NCI-H748 treated with DMSO at 0.1 percent for 48 hours (cell line): ENCODE measurements at places on chromosomes 12 and 14.

GRCh38 chr12:101696251-101697196, 916 bp upstream of the CHPT1 start:
- no peak for DNase-seq

DNA sequence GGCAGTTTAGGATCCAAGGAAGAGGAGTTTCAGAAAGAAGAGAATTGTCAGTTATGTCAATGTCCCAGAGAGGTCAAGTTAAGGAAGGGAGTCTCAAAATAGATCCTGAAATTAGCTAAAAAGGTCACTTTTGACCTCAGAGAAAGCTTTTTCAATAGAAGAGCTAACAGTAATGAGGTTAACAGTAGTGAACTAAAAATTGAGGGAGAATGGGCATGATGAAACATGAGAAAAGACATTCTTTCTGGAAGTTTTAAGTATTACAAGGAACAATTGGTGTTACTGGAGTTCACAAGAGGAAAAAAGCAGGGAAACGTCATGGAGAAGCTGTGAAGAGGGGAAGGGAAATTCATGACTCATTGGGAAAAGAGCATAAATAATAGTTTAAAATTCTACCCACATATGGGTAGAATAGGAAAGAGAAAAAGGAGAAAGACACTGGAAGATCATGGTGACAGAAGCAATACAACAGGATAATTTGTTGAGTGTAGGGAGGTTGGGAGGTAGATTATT, 381.2 kb upstream of the FAR2 start:
- DNase-seq = no peak

DNA sequence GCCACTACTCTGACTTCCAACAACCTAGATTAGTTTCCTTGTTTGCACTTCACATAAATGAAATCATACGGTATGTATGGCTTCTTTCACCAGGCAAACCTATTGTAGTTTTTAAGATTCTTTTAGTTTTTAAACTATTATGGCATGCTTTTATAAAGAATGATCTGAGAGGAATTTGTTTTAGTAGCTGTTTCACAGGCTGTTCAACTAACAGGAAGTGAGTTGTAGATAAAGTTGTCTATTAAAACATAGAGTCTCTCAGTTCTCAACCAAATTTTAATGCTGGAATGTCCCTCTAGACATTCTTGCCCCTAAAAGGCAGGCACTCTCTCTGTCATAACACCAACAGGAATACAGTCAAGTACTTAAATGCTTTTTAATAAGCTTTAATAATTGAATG, 102.7 kb upstream of the DACT1 start:
- DNase-seq = no peak

DNA sequence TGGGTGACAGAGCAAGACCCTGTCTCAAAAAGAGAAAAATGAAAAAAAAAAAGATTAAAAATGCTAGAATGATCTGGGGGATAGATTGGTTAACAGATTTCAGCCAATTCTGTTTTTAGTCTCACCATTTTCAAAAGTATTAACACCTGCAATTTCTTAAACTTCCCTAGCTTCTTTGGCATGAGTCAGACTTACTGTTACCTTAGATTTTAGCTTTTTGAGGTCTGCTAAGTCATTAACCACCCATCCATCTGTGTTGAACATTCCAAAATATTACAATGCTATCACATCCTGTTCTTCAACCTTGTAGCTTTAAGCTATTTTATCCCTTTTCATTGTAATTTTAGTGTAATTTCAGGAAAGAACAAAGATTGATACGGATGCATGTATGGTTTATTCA, 59.3 kb downstream of the PPP1R13B start:
- no peak for DNase-seq

GRCh38 chr14:51789114-51789513, 71.3 kb upstream of the GNG2 start:
- no peak for DNase-seq

GRCh38 chr12:120314220-120314619, 12.1 kb downstream of the SIRT4 start:
- DNase-seq = no peak

- DNase-seq = no peak
These were observed 48.7 kb downstream of the PPFIBP1 start for GRCh38 chr12:27572486-27573255.

- no peak for DNase-seq
These were observed 65.5 kb upstream of the BEGAIN start for GRCh38 chr14:100652744-100653143.

DNA sequence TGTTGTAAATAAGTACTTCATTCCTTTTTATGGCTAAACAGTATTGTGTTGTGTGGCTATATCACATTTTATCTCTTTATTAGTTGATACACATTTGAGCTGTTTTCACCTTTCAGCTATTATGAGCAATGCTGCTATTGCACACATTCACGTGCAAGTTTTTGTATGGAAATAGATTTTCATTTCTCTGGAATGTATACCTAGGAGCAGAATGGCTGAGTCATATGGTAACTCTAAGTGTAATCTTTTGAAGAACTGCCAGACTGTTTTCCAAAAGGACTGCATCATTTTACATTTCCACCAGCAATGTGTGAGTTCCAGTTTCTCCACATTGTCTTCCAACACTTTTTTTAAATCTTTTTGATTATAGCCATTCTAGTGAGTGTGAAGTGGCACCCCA, 134.0 kb downstream of the SRGAP1 start:
- DNase-seq = no peak

DNA sequence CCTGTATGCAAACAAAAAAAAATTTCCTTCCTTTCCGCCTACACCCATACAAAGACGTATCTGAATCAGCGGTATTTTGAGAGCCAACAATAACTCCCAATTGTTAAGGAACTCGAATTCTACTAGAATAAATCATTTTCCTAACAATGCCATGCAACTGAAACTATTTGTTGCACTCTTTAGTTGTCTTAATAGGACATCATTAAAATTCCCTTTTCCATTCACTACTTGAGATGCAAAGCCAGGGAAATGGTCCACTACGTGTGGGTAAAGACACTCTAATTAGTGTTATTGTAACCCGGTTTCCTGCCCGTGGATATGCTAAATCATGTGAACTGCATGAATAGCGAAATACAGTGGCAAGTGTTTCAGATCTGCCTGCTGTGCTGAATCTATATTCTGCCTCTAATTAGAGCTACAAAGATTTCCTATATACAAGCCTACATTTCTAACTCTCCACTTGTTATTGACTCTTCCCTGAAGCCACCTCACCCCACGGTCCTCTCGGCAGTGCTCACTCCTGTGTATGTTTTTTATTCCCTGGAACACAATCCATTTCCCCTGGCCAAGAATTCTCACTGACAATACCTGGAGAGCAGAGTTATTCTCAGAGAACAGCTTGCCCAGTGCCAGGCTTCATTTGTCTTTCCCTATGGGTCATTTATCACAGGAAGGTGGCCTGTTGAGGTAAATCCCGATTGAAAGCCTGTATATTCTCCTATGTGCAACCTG, 168.3 kb downstream of the PAWR start:
- no peak for DNase-seq

DNA sequence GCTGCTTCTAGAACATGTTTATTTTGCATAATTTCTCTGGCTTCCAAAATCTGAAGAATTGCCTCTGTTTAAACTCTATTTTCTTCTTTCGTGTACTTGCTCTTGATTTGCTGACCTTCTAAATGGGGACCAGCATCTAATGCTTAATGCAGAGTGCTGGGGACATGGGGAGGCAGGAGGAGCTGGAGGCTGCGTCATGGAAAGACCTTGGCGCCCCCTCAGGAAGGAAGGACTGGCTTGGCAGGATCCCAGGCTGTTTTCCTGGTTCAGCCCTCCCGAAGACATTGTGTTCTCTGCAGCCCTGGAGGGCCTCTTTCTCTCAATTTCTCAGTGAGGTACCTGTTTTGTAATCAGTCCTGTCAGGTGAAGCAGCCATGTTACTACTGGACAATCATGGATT, 5.5 kb downstream of the PRKCH start:
- DNase-seq = no peak

DNA sequence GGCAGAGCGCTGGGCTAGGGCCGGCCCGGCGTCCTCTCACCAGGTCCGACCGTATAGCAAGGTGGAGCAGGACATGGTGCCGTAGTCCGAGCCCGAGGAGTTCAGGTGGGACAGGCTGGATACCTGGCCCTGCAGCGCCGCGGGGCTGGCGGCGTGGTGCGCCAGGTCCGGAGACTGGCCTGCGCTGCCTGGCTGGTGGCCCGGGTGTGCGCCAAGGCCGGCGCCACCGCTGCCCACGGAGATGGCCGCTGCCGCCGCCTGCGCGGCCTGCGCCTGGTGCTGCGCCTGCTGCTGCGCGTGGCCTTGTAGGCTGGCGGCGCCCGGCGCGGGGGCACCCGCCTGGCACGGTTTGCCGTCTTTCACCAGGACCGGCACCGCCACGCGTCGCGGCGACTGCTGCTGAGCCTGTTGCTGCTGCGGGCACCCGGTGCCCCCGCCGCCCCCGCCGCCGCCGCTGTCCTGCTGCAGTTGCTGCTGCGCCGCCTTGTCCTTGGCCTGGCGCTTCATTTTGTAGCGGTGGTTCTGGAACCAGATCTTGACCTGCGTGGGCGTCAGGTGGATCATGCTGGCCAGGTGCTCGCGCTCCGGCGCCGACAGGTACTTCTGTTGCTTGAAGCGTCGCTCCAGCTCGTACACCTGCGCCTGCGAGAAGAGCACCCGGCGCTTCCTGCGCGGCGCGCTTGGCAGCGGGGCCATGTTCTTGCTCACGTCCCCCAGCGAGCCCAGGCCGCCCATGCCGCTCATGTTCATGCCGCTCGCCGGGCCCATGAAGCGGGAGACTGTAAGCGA, 2.6 kb downstream of the NKX2-1 start:
- no peak for DNase-seq

- DNase-seq = no peak
These were observed 41.7 kb downstream of the PPP1R13B start for GRCh38 chr14:103805708-103806107.

- DNase-seq = no peak
These were observed 5.4 kb downstream of the FOXJ2 start for GRCh38 chr12:8037947-8038346.

DNA sequence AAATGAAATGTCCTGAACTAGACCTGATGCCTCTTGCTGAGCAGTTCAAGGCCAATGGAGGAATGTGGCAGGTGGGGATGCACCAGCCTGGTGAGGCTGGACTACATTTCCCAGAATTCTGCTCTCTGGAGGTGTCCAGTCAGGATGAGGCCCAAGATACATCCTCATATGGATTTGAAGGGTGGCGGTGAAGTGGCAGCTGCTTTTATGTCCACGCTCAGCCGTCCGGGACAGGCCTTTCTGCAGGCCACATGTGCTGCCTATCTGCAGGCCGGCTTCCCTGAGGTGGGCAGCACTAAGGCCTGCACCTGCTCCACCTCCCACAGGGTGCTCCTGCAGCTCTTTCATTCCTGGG, 230.2 kb downstream of the BCL11B start:
- no peak for DNase-seq

GRCh38 chr14:58607131-58607951, 30.4 kb upstream of the DACT1 start:
- no peak for DNase-seq

DNA sequence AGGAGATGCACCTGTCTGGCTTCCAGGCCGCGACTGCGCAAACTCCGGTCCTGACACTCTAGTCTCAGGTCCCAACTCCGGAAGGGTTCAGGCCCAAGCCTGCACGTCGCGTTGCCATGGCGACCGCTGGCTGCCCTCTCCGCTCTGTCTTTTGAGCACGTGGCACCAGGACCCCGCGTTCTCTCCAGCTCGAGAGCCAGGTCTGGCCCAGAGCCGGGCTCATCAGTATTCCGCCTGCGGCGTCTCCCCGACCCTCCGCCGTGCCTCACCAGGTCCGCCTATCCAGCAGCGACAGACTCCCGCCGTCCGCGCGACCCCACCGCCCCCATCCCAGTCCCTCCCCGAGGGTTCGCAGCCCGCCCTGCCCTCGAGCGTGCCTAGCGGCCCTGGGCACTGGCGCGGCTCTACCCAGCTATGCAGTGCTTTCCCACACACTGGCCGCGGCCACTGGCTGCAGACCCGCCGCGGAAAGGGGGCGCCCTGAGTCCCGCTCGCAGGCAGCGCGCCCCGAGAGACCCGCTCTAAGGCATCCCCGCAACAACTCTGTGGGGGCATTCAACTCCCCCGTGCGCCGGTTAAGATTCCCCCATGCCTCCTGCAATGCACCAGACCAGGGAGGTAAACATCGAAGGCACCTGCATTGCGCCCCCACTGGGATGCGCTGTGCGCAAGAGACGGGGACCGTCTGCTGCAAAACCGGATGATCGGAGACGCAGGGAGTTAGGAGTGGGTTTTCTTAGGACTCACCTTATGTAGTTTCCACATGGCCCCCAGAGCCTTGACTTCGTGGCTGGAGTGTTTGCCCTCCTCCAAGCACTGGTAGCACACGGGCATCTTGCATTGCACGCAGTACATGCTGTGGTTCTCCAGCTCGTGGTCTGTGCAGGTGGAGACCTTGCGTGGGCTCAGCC, 1.3 kb downstream of the TRIM9 start:
- DNase-seq = peak; percentile 65

- DNase-seq = no peak
These were observed 27.5 kb upstream of the MDM1 start for GRCh38 chr12:68359674-68360073.

- no peak for DNase-seq
These were observed 64.2 kb downstream of the CHGA start for GRCh38 chr14:92987148-92987570.

DNA sequence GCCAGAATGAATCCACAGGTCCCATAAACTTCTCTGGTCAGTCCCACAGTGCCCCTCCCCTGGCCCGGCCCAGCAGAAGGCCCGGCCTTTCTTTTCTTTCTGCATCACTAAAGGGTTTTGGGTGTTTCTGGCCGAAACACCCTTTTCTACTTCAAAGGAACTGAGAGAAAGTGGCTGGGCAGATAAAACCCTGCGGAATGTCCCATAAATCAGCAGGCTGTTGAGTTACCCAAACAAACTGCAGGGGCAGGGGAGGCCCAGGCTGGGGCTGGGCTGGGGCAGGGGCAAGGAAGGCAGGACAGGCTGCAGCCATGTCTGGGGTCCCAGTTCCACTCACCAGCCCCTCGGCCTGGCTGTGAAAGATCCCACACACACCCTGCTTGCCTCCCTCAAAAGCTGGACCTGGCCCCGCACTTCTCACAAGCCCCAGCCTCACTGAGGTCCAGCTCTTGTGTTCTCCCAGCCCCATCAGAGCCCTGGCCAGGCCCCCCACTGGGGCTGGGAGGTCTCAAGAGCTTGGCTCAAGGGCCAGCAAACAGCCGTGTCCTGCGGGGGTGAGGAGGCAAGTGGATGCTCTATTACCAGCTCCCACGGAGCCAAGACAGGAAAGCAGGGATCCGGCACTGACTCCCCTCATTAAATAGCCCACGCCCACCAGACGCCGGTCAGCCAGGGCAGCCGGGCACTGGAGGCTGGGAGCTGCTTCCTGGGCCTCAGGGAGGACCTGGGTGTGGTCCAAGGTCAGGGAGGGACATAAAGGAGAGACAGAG, 41.9 kb downstream of the CCNK start:
- no peak for DNase-seq

GRCh38 chr12:29756741-29757390, 26.9 kb downstream of the TMTC1 start:
- no peak for DNase-seq

DNA sequence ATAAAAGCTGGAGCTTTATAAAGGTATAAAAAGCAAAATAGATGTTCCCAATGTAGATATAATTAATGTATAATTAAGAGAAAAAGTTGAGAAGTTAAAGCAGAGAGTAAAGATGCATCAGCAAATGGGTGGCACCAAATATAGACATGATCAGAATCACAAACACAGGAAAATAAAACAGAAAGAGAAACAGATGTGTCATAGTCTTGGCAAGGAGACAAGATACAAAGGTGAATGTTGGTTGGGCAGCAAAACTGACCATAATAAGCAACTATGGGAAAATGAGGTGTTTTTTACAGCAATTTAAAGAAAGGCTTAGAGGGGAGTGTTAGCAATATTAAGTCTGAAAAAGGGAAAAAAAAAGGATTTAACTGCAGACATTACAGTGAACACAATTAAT, 135.4 kb upstream of the CLEC14A start:
- no peak for DNase-seq
